Cardiac fibroblast (primary cell): ENCODE measurements at places on chromosomes 1 and 21.

DNA sequence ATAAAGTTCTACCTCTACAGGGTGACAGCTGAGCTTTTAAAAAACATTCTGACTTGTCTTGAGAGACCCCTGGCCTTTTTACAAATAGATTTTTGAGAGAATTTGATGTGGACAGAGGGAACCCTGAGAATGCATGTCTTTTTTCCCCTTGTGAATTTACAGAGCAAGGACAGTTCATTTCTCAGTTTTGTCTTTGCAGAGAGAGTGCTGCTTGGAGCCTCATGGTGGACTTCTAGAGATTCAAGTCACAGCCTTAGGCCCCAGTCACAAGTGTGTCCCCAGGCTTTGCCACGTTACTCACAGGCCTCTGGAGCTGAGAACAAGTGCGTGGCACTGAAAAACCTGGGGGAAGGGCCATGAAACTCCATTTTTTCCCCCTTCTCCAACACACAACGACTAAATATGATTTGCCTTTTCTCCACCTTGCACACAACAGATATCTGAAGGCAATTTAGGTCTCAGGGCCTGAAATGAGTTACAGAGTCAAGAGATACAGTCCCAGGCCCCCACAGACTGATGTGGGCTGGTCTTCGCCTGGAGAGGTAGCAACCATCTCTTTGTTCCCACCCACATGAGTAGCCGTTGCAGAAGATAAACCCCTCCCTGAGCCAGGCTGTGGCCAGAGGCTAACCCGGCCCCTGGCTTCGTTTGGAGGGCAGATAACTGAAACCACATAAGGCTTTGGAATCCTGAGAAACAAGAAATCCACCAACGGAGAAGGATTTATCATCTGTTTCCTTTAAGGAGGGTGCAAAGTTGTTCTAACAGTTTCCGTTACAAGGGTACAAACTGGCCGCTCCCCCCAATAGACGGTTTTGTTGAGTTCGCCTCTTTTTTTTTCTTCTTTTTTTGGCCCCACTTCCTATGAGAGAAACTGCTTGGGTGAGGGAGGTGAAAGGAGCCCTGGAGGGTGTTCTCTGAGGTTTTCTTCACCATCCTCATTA, 1.0 kb upstream of the PIGV start:
- peak; percentile 91 for DNase-seq

- DNase-seq, result no peak
These were observed 82.2 kb downstream of the FBXO2 start for GRCh38 chr1:11571906-11572616.

GRCh38 chr21:24955275-24955961, 651.9 kb downstream of the MRPL39 start:
- no peak for DNase-seq

- DNase-seq, result no peak
These were observed 86.0 kb downstream of the RHOU start for GRCh38 chr1:228821252-228821651.

GRCh38 chr1:65001231-65001792, 35.0 kb upstream of the JAK1 start:
- peak; percentile 55 for DNase-seq

DNA sequence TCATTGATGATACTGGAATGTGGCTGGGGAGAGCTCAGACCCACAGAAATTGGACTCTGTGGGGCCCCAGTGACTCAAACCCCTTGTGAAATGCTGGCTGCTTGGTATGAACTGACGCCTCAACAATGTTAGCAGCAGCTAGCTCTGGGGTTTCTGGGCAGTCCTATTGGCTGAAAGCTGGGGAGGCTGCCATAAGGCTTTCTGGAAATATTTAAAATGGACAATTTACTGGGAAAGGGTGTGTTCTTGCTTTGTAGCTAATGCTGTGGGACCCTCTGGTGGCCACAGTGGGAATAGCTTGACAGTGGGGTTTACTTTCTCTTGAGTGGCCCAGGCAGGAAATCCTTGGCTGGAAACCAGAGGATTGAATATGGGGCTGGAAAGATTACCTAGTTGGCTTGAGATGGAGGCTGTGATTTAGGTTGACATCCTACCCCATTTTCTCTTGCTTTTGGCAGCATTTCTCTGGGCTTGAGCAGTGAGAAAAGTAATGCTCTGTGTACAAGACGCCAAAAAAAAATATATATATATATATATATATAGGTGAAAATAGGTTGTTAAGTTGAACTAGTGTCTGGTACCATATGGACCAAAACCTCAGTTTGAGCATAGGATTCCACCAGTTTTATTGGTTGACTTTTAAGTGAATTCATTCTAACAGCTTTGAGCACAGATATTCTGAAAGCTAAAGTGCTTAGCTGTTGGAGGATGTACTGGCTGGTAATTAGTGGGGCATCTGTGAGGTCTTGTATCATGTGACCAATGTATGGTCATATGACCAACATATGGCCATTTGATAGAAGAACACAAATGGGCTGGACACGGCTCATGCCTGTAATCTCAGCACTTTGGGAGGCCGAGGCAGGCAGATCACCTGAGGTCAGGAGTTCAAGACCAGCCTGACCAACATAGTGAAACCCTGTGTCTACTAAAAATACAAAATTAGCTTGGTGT, 8.2 kb upstream of the S100A10 start:
- peak; percentile 97 for DNase-seq

GRCh38 chr1:167640051-167640450, 10.0 kb downstream of the RCSD1 start:
- DNase-seq, result no peak

- no peak for DNase-seq
These were observed at the start of gene FCRL1 for GRCh38 chr1:157819896-157820295. Gene FCRL1 (minus strand): TSS chr1:157820120. CDS start chr1:157820037, 83 bp downstream.

GRCh38 chr1:247277191-247277590, 21.3 kb downstream of the VN1R5 start:
- no peak for DNase-seq

DNA sequence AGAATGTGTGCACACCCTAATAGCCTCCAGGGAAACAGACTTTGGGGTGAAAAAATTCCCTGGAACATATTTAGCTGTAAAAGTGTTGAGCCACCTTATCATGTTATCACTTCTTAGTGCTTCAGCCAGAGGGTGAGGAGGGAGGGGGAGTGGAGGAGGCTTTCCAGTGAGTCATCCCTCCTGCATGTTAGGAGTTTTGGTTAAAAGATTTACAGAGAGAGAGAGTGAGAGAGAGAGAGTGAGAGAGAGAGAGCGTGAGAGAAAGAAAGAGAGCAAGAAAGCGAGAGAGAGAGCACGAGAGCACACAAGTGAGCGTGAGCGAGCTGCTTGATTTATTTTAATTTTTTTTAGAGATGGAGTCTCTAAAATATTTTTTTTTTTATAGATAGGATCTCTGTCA, 13.5 kb upstream of the CACNA1E start:
- DNase-seq, result peak; percentile 80

GRCh38 chr1:34655206-34655874, 99.5 kb upstream of the GJB5 start:
- no peak for DNase-seq

GRCh38 chr21:25885880-25886279, 151.1 kb downstream of the GABPA start:
- peak; percentile 77 for DNase-seq

GRCh38 chr1:975896-976683, 5.8 kb downstream of the PERM1 start:
- DNase-seq, result peak; percentile 58

DNA sequence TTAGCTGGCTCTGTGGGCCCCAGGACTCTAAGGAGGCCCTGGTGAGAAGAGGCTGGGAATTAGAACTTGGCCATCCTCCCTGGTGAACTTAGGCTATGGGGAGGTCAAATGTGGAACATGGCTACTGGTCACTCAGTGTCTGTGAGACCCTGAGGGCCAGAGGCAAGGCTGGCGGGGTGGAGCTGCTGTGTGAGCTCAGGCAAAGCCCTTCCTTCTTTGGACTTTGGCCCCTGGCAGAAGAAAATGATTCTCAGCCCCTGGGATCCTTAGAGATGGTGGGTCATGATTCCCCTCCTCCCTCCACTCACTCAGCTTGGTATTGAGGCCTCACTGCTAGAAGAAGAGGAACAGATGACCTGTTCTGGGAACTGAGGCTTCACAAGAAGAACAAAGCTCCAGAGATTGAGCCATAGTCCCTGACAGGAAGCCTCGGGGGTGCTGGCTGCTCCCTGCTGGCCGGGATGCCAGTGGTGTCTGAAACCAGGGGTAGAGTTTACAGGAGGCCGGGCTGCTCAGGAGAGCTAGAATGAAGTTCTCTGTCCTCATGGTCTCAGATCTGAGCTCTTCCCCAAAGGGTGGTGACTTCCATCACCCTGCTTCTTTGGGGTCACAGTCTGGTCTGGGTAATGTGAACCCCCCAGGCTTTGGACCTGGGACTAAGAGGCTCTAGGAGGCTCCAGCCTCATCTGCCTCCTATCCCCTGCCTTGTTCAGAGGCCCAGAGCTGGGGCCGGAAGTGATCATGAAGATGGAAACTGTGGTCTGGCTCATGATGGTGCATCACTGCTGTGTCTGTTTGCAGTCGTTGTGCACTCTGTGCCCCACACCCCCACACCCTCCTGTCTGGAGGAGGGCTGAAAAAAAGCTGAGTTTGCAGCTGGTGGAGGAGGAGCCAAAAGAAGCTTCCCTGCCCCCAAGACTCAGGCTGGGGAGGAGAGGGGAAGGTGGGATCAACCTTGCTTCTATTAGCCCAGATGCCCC, 905 bp downstream of the BTBD19 start:
- DNase-seq, result peak; percentile 81

- peak; percentile 91 for DNase-seq
These were observed 36.9 kb upstream of the HIVEP3 start for GRCh38 chr1:41955461-41956159.

GRCh38 chr1:20481643-20482498, 4.1 kb downstream of the CAMK2N1 start:
- DNase-seq, result no peak

GRCh38 chr21:42456457-42456856, 39.6 kb downstream of the RSPH1 start:
- DNase-seq, result no peak

- DNase-seq, result no peak
These were observed 648.4 kb downstream of the PTPRC start for GRCh38 chr1:199287206-199287605.

DNA sequence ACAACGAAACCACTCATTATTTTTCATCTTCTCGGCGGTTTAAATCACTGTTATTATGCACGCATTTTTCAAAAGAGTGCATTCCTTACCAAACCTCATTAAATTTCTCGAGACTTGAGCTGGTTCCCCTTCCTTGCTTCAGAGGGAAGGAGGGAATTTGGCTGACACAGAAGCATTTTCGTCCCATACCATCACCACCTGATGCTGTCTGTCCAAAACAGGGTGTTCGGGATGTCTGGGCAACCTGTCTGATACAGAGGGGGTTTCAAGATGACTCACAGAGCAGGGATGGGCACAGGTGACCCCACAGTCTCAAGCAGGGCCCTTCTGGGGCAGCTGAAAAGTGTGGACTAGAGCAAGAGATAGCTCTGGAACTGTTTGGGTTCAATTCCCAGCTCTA, 12.3 kb upstream of the RCC2 start:
- no peak for DNase-seq

- DNase-seq, result peak; percentile 71
These were observed 47.4 kb downstream of the PTPRC start for GRCh38 chr1:198686069-198686728.

- DNase-seq, result no peak
These were observed 514.5 kb downstream of the NPHP4 start for GRCh38 chr1:5477716-5478115.

DNA sequence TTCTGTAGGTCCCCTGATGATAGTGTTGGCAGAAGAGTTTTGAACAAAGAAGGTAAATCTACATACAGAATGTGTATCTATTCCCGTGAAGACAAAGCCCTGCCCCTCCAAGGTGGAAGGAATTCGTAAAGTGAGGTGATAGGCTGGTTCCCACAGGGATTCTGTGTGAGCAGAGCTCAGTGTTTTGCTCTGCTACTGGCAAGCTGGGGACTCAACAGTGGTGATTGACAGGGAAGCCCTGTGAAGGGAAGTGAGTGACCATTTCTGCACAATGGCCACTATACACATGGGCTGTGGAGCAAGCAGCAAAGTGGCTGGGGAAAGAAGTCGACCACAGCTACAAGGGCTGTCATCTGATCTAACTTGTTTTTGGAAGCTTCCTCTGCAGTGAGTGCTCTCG, 90.0 kb upstream of the LRRN2 start:
- no peak for DNase-seq

GRCh38 chr1:165468253-165468652, 23.3 kb upstream of the RXRG start:
- DNase-seq, result no peak

DNA sequence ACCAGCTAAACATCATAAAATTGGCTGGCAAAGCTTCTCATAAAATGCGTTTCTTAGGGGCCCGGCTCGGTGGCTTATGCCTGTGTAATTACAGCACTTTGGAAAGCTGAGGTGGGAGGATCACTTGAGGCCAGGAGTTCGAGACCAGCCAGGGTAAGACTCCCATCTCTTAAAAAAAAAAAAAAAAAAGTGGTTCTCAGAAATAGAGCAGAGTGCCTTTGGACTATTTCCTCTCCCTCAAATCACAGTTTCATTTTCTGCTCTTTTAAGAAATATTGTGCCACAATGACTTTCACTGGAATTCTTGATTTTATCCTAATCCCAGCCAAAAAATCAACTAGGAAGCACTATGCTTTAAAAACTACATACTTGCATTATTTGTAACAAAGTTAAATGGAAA, 13.3 kb downstream of the HSF2BP start:
- DNase-seq, result no peak

- no peak for DNase-seq
These were observed 17.1 kb upstream of the GUCA2A start for GRCh38 chr1:42181687-42182086.

- DNase-seq, result no peak
These were observed 155.1 kb downstream of the SIPA1L2 start for GRCh38 chr1:232474826-232475225.

DNA sequence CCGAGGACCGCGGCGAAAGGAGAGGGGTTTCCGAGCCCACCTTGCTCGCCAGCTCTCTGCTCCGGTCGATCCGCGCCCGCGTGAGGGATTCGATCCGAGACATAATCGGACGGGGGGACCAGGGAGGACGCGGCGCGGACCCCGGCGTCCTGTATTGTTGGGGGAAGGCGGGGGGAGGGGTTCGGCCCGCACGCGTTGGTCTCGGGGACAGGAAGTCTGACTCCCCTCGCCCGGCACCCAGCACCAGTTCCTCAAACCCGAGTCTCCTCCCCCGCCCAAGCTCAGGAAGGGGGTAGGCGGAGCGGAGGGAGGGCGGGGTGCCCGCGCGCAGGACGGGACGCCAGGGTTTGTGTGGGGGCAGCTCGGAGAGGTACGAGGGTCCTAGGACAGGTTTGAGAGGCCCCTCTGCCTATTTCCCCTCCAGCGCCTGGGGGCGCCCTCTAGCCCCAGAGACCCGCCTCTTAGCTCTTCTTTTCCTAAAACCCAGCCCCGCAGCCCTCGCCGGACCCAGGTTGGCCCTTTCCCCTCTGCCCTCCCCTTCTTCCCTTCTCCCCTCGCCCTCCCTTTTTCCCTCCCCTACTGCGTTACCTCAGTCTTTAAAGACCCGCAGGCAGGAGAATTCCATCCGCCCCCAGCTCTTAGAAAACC, at the start of gene ARHGEF2:
TSS of gene ARHGEF2 (minus strand) at position 223 of the 648 bp plus-strand sequence. CDS start at position 103, 120 bp downstream.
- DNase-seq, result peak; percentile 56

DNA sequence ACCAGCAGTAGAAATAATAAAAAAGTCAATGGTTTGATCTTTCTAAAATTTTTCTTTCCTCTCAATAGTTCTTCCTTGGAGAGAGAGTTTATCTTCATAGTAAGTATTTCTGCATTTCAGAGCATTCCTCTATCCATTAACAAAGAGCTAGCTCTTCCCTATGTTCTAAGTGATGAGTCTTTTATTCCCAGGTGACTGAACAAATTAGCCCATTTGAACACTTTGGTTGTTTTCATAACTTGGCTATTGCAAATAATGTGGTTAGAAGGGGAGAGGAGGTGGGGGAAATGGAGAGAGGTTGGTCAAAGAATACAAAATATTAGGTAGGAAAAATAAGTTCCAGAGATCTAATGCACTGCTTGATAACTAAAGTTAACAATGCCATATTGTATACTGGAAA, 598.9 kb downstream of the KCNT2 start:
- DNase-seq, result no peak

GRCh38 chr1:158022554-158023312, 29.3 kb downstream of the KIRREL1 start:
- peak; percentile 74 for DNase-seq
